ENCODE measurements at places on chromosomes 12 and 14.

DNA sequence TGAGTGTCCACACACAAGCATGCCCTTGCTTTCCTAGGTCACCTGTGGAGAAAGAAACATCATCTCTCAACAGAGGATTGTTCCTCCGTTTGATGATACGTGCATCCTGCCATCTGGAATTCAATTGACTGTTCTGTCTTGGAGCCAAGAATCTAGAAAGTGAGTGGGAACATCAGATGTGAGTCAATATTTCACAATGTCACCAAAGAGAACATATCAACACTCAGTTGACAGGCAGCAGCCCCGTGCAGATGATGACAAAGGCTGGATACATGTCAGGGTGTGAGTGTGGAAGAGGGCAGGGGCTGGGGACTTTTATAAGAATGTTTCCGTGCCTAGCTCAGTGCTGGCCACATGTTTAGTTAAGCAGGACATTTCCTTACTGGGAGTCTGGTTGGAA, 76.1 kb downstream of the TBC1D30 start:
- DNase-seq: no peak

- DNase-seq: no peak
These were observed 962.9 kb downstream of the TMEM121 start for GRCh38 chr14:106489112-106489881.

GRCh38 chr12:119857041-119857591, 20.0 kb downstream of the CIT start:
- no peak for DNase-seq

DNA sequence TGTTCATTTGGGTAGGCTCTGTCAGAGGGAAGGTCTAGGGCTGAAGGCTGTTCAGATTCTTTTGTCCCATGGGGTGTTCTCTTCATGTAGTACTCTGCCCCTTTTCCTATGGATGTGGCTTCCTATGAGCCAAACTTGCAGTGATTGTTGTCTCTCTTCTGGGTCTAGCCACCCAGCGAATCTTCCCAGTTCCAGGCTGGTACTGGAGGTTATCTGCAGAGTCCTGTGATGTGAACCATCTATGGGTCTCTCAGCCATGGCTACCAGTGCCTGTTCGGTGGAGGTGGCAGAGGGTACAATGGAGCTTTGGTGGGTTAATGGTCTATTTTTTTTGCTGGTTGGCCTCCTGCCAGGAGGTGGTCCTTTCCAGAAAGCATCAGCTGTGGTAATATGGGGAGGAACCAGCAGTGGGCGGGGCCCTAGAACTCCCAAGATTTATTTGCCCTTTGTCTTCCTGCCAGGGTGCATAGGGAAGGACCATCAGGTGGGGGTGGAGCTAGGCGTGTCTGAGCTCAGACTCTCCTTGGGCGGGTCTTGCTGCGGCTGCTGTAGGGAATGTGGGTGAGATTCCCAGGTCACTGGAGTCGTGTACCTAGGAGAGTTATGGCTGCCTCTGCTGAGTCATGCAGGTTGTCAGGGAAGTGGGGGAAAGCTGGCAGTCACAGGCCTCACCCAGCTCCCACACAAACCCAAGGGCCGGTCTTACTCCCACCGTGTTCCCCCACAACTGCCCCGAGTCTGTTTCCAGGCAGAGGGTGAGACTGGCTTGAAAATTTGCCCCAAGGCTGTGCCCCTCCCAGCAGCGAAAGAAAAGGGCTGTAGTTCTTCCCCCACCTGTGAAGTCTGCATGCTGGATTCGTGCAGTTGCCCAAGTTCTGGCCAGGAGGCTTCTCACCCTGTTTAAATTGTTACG, 17.5 kb downstream of the MTRFR start:
- no peak for DNase-seq

DNA sequence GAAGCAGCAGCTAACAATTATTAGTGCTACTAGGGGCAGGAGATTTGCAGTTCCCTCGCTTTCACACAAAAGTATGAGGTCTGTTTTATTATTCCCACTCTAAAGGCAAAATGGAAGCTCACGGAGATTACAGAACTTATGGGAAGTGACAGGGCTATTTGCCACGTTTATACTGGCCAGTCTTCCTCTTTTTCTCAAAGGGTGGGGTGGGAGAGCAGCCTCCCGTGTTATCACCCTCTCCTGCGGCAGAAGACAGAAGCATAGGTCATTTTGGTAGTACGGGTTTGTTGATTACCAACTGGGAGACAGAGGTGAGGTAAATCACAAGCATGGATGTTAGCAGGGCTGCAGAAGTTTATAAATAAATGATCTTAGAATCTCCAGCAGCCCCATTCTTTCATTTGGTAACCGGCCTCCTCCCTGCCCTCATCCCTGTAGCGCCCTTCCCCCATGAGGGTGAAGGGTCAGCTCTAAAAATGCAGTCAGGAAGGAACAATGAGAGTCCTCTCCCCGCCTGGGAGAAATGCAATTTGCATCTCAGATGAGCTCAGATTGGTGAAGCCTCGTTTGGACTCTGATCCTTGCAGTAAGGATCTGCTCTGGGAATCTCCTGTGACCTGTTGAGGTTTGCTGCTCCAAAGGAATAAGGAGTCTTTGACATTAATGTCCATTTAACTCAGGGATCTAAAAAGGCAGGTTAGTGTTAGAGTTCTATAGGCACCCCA, 44.7 kb upstream of the SINHCAF start:
- DNase-seq: no peak

GRCh38 chr12:92759634-92760268, 57.0 kb downstream of the PLEKHG7 start:
- DNase-seq: no peak

GRCh38 chr12:8018666-8019581, 13.6 kb upstream of the FOXJ2 start:
- DNase-seq: peak; percentile 20

DNA sequence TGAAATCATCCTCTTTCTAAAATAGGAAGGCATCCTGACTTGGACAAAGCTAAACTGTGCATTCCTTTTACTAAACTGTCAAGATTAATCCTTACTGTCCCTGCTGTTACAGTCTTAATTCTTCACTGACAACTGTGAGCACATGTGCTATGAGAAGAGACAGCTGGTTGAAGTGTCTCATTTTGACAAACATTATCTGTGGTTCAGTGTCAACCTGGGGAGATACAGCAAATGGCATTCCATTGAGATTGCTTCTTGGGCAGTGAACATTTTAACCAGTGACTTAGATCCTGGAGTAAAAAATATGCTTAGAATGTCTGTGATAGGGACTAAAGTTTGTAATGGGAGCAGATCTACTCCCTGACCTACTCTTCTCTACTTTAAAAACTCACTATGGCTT, 552.6 kb upstream of the ATP2B1 start:
- no peak for DNase-seq

DNA sequence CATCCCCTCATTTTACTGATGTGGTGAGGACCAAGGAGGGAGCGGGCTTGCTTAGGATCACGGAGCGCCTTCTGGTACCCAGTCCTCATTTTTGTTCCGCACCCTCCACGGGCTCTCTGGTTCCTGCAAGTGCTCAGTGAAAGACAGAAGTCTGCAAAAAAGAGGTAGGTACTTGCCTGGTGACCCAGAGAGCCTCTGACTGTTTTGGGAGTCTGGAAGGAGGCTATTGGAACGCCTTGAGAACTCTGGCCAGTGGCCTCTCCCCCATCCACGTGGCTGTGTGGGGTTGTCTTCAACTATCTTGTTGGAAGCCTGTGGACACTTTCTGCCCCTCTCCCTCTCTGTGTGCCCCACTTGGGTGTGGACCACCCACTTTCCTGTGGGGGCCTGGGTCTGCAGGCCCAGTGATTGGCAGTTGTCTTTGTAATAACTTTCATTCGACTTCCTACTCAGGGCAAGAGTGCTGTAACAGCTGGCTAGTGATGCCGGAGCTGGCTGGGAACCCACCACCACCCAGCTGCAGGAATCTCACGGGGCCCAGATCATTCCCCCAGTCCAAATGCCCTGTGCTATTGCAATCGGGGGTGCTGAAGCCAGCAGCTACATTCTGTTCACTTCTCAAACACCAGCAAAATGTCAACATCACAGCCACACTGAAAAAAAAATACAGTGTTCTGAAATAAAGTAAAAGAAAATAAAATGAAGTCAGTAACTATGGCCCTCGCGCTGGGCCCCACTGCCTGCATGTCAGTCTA, 122.8 kb downstream of the PRMT8 start:
- no peak for DNase-seq

- no peak for DNase-seq
These were observed 187.4 kb downstream of the DPF3 start for GRCh38 chr14:72706485-72706884.

DNA sequence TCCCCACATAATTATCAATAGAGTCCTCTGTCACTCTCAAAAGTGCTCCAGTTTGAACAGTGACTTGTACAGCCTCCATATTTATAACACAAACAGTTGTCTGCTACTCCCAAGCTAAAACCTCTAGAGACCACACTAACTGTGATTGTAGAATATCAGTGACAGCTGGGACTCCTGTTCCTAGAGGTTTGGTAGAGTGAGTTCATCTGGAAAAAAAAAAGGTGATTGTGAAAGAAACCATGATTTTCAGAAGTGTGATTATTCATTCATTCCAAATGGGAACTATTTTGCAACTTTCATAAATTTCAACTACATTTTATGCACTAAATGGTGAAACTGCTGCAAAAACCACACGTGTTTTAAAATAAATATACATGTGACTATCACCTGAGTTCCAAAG, 128.0 kb upstream of the PLXNC1 start:
- no peak for DNase-seq

- peak; percentile 11 for DNase-seq
These were observed 72.0 kb downstream of the PPP2R5E start for GRCh38 chr14:63470962-63471793.

GRCh38 chr14:74140374-74140850, 55.7 kb downstream of the LIN52 start:
- DNase-seq: no peak

DNA sequence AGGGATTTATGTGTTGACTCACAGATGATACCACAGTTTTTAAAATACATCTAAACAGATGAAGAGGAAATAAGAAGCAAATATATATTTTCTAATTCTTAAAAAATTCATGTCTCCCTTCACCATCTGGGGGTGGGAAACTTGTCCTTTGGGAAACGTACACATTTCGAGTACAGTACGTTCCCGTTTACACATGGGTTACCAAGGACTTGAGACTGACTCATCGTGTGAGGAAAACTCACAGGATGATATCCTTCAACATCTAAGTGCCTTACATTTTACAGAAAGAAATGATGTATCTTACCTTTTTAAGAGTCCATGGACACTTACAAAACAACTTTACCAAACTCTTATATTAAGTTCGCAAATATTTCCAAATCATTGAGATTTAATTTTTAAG, 16.0 kb upstream of the FBLN5 start:
- DNase-seq: no peak

GRCh38 chr12:26704214-26704613, 128.8 kb downstream of the ITPR2 start:
- no peak for DNase-seq

DNA sequence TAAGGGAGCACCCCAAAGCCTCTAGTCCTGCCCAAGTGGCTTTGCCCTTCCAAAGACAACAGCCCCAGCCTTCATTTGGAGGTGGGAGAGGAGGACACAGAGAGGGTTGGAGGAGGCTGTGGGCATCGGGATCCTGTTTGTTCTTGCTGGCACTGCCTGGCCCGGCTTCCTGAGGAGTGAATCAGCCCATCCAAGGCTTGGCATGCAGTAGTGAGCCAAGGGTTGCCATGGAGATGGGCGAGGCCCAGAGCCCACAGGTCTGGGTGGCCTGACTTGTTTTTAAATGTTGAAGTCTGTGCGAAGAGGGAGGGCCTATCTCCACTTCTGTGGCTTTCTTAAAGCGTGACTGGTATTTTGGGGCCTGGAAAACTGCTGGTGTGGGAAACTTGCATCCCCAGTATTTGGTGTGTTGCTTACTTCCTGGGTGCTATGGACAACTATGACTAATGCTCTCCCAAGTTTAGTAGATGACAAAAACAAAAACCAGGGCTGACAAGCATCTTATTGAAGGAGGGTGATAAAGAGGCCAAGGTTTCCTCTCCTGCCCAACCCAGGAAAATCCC, 15.8 kb downstream of the CD9 start:
- DNase-seq: no peak

DNA sequence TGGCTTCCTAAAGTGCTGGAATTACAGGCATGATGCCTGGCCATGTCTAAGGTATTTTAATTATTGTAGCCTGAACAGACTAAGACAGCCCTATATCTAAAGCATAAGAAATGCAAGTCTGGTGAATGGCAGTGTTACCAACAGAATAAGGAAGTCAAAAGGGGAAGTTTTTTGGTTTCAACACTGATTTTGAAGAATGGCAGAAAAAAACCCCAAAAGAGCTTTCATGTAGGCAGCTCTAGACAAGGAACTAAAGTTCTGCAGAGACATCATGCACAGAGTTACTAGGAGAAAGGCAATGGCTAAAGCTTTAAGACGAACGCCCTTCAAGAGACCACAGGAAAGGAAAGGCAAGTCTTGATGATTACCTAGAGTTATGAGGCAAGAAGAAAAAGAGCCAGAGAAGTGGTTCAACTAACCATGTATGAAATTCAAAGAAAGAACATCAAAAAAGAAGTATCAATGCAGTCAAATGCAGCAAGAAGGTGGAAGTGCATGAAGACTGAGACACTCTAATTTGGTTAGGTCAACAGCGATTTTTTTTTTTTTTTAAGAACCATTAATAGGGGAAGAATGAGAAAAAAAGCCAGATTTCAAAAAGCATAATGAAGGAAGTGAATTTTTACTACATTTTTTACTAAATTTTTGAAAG, 50.8 kb downstream of the RPS6KA5 start:
- DNase-seq: no peak

DNA sequence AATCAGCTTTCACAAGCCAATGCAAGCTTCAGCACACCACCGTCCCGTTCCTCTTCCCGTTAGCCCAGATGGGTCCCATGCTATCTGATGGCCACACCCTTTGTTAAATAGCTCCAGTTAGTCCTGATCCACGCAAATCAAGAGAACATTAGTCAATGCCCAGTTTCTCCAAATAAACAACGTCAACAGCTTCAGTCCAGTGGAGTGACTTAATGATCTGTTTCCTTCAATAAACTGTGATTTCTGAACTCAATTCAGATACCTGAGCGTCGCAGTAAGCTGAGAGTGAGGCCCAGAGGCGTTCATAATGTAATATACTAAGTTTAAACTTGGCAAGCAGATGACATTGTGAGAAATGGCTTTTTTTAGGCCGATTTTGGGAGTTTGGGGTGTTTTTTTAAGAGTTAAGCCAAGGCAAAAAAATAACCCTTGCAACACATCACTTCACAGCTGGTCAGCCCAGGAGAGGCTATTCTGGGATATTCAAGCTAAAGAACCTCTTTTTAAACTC, 112.3 kb downstream of the ZFP36L1 start:
- DNase-seq: no peak

DNA sequence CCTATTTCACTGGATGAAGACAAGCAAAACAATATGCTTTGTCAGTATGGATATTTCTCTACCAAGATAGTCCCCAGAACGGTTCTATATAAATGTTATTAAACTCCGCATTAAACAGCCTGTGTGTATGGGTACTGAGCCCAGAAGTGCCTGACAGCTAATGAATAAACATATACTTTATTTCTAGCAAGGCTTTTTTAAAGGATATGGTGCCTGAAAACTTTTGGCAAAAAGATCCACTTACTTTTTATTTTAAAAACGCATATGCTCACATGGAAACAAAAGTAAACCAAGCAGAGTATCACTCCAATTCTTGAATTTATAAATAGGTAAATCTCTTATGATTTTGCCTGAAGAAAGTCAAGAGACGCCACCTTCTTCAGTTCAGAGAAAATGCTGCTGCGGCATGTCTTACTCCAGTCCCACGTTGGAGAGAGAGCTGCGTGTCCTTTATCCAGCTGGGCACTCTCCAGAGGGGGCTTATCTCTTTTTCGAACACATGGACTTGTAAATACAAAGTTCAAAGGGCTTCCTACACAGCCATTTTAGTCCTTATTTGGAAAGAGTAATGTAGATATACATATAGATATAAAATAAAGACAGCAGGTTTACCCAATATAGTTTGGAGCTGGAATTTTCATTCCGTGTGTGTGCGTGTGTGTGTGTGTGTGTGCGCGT, 264.2 kb downstream of the ADAMTS20 start:
- DNase-seq: no peak

Data from immature natural killer cell (primary cell).